Astrocyte of the hippocampus (primary cell): ENCODE measurements at places on chromosomes 6 and 20.
A peak's percentile ranks its signal among the peaks of the same experiment; 100 is the strongest.

DNA sequence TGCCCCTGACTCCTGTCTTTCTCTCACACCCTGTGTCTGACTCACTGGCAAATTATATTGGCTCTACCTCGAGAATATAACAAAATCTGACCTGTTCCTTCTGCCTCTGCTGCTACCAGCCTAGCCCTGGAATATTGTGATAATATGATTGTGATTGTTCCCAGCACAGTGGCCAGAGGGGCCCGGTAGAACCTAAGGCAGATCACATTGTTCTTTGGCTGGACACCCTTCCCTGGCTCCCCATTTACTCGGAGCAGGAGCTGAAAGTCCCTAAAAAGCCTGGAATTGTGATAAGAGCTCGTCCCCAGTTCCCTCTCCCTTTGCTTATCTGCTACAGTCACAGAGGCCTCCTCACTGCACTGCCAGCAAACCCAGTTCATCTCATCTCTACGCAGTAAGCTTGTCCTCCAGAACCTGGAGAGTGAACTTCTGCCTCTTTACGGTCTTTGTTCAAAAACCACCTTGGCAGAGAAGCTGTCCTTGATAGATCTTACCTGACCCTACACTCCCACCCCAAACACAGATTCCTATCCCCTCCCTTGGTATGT lies 21.8 kb downstream of the SERPINB6 start:
- no peak for DNase-seq

DNA sequence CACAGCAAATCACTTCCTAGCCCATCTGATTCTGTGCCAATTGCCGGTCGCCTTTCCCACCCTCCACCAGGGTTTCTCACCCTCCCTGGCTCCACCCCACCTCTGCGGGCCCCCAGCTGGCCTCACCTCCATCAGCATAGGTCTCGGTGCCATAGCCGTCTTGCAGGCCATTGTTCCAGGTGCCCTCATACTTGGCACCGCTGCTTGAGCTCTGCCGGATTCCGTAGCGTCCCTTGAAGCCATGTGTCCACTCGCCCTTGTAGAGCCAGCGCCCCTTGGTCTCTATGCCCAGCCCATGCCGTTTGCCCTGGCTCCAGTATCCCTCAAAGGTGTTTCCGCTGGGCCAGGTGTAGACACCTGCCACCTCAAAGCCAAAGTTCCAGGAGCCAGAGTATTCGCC lies 787 bp downstream of the JPH2 start:
- DNase-seq: no peak

- DNase-seq: no peak
These were observed 6.1 kb downstream of the EEF1A1 start for GRCh38 chr6:73514746-73515110.

DNA sequence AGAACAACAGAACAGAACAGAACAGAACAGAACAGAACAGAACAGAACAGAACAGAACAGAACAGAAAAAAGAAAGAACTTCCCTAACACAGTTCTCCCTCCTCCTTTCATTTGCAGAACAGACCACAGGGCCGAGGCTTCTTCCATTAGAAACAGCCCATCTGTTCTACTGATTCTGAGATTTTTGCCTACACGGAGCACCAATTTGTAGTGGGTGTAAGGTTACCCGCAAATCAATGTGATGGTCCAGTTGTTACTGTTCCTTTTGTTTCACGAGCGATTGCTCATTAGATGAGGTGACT lies 734 bp upstream of the OGFRL1 start:
- no peak for DNase-seq

- DNase-seq: no peak
These were observed 2.9 kb upstream of the TUBB2B start for GRCh38 chr6:3230256-3230882.

DNA sequence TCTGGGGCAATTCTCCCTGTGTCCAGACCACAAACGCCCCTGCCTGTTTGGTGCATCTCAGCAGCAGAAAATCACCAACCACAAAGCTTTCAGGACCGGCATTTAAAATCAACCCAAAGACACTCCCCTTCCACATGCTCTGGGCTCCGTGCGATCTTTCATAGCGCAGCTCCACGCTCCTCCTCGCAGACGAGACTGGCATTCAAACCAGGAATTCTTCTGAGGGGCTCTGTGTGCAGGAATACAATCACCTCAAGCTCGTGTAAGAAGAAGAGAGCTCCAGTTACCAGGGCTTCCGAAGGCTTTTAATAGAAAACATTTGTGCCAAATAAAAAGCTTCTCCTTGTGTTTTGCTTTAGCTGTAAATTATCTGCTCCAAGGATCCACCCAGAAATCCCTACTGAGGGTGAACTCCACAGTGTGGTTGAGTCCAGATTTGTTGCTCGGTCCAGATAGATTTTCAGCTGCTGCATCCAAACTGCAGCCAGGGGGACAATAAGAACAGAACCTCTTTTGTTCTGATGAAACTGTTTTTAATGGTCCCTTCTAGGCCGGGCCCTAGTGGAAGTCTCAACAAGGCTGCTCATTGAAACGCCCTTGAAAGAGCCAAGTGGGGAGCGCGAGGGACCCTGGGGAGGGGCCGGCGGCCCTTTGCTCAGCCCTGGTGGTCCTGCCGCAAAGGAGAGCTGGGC lies 16.4 kb upstream of the BMP7 start:
- peak; percentile 65 for DNase-seq

DNA sequence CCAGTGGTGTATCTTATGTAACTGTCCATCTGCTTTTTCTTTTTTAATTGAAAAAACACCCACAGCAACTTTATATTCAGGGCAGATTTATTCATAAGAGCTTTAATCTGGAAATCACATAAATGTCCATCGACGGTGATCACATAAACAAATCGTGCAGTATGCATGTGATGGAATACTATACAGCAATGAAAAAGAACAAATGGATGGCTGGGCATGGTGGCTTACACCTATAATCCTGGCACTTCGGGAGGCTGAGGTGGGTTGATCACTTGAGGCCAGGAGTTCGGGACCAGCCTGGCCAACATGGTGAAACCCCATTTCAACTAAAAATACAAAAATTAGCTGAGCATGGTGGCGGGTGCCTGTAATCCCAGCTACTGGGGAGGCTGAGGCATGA lies 39.1 kb downstream of the VSTM2L start:
- no peak for DNase-seq

- no peak for DNase-seq
These were observed 2.8 kb downstream of the PBX2 start for GRCh38 chr6:32187009-32187709.

GRCh38 chr6:112181130-112181529 lies 73.2 kb downstream of the LAMA4 start:
- no peak for DNase-seq

GRCh38 chr6:27076116-27076515 lies 171.4 kb upstream of the PRSS16 start:
- no peak for DNase-seq
